SK-N-SH treated with all-trans-retinoic acid at 6 μM for 48 hours (cell line): ENCODE measurements at places on chromosomes 1 and 21.

DNA sequence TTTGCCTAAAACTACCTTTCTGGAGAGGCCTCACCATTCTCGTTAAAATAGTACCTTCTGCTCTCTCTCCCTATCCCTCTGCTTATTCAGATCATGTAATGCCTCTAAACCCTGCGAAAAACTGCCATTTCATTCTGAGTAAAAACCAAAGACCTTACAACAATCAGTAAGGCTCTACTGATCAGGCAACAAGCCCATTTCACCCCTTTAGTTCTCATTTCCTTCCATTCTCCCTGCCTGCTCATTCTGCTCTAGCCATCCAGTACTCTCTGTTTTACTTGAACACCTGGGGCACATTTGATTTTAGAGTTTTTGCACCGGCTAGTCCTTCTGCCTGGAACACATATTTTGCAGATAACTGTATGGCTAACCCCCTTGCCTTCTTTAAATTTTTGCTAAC is 187.8 kb downstream of the COQ8A start:
- no peak for ATAC-seq

DNA sequence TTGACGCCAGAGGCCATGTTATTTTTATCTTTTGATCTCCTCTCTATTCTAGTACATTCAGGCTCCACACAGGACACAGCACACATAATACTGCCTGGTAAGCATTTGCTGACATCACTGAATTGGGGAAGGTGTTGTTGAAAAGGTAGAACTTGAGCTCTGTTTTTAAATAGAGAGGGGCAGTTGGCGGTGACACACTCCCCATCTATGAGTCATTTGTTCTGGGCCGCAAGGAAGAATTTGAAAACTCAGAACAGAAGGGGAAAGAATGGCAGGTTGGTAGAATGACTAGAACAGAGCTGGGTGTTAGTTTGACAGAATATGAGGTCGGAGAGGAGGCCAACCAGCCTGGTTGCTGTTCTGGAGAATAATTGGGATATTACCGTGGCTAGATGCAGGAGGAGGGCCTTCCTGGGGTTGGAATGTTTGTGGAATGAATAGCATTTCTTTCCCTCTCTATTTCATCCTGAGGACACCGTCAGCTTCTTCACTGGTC is 52.1 kb upstream of the ERRFI1 start:
- ATAC-seq: peak; percentile 84

DNA sequence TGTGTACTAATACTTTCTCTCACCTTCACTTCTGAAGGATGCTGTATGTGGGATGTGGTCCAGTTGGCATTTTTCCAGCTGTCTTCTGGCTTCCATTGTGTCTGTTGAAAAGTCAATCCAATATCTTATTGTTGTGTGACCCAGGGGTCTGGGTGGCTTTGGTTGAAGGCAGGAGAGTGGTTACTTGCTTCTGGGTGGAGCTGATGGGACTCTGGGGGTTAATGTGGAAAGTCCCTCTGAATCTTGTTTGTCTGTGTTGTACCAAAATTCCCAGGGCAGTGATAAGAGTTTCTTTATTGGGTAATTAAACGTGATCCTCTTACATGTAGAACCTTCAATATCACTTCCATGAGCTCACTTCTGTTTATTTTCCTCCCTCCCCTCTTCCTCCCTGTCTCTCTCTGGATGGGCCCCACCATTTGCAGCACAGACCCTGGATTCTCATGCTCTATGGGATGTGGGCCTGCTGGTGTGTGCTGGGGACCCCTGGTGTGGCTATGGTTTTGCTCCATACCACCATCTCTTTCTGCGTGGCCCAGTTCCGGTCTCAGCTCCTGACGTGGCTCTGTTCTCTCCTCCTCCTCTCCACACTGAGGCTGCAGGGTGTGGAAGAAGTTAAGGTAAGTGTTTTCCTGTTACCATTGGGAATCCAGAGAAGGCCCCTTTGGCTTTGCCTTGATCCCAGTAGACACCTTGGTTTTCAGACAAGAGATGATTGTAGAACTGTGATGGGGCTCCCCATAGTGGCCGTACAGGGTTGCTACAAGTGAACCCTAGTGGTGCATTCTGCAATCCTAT is 71.5 kb downstream of the HHAT start:
- peak; percentile 98 for ATAC-seq

- no peak for ATAC-seq
Observed at GRCh38 chr1:228169345-228169744, 3.7 kb downstream of the IBA57 start.

GRCh38 chr1:194544012-194544411 is 1357.6 kb upstream of the B3GALT2 start:
- ATAC-seq: no peak

GRCh38 chr1:172071746-172072145 is 230.4 kb downstream of the DNM3 start:
- no peak for ATAC-seq

DNA sequence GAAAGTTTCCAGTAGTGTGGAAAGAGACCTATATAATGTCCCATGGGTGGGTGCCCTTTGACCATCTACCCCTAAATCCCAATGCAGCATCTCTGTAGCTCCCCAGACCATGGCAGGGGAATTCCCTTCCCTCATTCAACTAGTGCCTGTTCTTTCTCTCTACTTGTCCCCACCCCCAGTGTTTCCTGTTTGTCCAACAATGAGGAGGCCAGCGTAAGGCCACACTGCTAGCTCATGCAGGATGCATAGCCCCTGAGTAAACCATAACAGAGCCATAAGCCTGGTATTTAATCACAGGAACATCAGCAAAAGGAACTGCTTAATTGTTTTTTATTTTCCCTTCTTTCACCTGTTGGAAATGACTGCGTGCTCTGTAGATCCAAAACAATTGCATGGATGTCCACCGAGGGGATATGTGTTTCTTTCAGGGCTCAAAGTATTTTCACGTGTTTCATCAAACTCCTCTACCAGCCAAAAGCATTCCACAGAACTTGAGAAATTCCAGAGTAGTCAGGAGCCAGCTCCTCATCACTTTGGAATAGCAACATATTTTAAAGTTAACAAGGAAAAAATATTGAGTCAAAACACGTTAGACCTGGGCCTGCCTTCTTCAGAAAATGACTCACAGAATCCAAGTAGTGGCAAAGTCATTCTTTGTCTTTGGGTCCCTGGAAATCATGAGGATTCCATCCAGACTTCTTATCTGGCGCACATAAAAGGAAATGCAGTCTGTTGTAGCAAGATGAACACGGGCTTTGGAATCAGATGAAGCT is 162.5 kb upstream of the SGIP1 start:
- ATAC-seq: peak; percentile 80

GRCh38 chr1:118183586-118183985 is 1.4 kb downstream of the SPAG17 start:
- ATAC-seq: no peak

- peak; percentile 53; the same call in 2 of the 3 replicates for ATAC-seq
Observed at GRCh38 chr1:76949503-76949902, 82.2 kb downstream of the ST6GALNAC5 start.

GRCh38 chr1:53536606-53537005 is 77.4 kb downstream of the DMRTB1 start:
- no peak for ATAC-seq

- ATAC-seq: no peak
Observed at GRCh38 chr1:232764458-232765251, 40.6 kb upstream of the MAP10 start.

DNA sequence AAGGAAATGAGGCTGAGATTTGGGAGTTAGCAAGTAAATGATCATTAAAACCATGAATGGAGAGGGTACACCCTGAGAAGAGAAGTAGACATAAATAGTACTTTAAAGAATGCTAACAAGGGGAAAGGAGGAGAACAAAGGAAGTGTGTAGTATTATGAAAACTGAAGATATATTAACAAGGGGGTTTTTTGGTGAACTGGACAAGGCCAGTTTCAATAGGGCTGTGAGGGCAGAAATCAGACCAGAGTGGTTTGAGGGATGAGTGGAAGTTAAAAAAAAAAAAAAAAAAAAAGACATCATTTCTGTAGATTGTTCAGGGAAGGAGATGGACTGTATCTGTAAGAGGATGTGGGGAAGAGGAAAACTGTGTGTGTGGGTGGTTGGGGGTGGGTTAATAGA is 137.1 kb downstream of the PLA2G4A start:
- ATAC-seq: no peak

DNA sequence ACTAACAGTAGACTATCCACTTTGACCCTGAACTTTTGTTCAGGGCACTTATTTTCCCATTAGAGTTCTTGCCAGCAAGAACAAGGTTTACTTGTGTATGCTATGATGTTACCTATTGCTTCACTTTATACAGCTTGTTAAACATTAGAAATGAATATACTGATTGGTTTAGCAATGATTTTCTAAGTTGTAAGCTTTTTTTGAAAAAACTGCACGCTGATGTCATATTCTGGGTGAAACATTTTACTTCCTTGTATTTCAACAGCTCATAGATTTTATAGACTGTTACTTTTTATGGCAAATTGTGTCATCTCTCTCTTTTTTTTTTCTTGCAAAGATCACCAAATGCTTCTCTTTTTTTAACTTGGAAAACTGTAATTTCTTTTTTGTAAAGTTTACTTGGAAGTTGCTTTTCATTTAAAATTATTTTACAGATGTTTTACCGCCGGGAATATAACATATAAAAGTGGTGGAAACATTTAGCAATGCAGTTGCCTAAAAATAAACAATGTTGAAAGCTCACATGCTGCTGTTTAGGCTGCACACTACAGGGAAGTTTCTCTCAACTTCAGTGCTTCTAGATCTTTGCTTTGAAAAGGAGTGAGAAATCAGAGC is 215.3 kb upstream of the NFIA start:
- no peak for ATAC-seq

DNA sequence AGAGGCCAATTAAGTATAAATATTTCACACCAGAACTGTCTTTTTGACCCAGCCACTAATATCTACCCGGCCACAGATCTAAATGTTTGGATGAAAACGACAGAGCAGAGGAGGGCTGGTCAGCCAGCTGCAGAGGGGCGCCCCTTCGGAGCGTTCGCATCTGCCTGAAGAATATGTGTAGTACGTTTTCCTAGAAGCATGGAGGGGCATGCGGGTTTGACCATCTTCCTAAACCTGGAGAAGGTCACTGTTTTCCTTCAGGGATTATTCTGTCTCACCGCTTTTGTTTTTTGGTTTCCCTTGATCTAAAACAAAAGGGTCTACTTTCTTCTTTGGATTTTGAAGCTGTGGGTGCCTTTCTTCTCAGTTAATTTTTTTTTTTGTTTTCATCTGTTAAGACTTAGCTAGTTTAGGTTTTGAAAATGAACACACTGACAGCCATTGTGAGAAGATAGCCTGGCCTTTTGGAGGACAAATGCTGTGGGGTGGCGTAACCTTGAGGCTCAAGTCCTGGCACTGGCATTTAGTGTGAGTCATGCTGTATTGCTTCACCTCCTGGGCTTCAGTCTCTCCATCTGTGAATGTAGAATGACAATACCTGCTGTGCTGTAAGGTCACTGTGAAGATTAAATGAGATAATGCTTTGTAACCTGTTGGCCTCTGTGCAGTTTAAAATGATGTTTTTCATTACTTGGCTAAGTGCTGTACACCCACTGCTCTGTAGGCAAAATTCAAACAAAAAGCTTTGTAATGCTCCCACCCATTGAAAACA is 74.1 kb upstream of the IRF2BP2 start:
- ATAC-seq: peak; percentile 64

GRCh38 chr1:32005522-32005921 is 8.1 kb upstream of the KHDRBS1 start:
- ATAC-seq: no peak

GRCh38 chr1:21307663-21308305 is 17.5 kb upstream of the ECE1 start:
- peak; percentile 60 for ATAC-seq
